ENCODE measurements at places on chromosomes 16 and 17.

DNA sequence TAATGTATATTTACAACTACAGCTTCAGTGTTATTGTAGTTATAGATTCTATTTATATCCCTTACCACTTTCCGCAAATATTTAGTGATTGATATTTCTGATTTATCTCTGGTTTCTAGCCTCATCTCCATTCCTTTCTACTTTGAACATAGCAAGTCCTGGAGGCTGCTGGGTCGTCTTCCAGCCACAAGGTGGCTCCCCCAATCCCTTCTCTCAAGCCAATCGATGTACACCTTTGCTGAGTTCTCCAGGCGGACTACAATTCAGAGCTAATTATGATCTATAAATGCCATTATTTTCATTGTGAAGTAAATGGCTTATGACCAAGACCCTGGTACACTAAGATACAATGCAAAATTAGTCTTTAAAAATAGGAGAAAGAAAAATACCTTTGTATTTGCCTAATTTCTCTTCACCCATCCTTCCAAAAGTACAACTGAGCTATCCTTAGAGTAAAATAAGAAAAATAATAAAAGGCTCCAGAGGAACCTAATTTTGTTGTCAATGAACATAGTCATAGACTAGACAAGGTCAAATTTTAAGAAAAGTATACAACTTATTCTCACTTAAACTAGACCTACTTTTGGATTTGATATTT lies 122.1 kb downstream of the SKAP1 start:
- peak; percentile 53 for DNase-seq

DNA sequence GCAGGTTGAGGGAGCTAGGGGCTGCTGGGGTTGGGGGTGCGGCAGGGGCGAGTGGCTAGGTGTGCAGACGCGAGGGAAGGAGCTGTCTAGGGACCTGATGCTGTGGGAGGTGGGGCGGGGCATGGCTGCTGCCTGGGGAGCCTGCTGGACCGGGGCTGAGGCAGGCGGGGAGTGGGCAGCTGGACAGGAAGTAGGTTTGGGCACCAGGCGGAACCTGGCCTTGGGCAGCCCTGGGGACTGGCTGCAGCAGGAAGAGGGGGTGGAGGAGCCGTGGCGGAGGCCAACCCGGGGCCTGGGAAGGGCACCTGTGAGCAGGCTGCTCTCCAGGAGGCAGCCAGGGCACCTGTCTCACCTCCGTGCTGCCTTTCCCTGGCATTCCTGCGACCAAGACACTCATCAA lies 5.9 kb upstream of the DNASE1L2 start:
- no peak for DNase-seq

- no peak for DNase-seq
Observed at GRCh38 chr17:75262112-75262606, 480 bp downstream of the MRPS7 start.

- DNase-seq: no peak
Observed at GRCh38 chr16:24125214-24125613, 130.9 kb upstream of the CACNG3 start.

DNA sequence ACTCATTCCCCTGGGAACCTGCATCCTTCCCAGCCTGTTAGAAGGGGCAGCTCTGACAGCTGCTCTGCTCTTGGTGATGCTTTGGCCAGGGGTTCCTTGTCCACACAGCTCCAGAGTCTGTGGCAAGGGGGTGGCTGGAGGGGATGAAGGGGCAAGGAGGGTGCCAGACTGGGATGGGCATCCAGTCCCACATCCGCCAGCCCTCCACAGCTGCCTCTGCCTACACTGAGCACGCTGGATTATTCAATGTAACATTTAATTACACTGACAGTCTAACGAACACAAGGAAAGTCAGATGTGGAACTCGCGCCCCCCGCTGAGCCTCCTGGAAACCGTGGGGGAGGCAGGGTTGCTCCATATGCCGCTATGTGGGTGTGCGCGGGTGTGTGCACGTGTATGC lies 101.1 kb downstream of the C16orf78 start:
- no peak for DNase-seq

DNA sequence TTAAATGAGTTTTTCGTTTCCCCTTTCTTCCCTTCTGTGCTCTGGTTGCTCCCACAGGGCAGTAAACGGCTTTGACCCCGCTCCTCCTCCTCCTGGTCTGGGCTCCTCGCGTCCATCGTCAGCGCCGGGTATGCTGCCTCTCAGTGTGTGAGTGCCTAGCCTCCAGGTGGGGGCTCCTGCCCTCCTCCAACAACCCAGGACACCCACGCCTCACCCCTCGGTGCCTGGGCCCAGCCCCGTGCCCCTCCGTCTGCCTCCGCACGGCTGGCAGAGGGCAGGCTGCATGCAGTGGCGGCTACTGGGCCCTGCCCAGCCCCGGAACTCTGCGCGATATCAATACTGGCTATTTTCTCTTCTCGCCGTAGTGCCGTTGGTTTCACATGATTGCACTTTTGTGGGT lies 31.2 kb downstream of the NDEL1 start:
- no peak for DNase-seq

- peak; percentile 79 for DNase-seq
Observed at GRCh38 chr17:42677921-42678781, 1.4 kb upstream of the PLEKHH3 start.

DNA sequence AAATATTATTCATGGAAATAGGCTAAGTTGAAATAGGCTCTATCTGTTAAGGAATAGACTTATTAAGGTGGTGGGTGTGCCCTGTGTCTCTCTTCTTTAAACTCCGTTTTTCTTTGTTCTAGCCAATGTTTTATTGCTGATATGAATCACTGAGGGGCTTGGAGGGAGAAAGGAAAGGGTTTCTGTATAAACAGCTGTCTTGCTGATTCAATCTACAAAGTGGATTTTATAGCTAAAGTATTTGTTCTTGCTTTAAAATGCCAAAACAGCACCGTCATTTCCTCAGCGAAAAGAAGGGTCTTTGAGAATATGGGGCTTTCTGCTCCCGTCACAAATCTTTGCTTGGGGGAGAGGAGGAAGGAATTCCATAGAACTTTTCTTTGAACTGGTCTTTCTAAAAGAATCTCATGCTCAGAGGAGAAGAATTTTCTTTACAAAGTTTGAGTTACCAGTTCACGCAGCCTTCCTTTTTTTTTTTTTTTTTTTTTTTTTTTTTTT lies 39.3 kb downstream of the MSI2 start:
- DNase-seq: no peak

- DNase-seq: no peak
Observed at GRCh38 chr17:50924800-50925199, 58.6 kb upstream of the TOB1 start.

DNA sequence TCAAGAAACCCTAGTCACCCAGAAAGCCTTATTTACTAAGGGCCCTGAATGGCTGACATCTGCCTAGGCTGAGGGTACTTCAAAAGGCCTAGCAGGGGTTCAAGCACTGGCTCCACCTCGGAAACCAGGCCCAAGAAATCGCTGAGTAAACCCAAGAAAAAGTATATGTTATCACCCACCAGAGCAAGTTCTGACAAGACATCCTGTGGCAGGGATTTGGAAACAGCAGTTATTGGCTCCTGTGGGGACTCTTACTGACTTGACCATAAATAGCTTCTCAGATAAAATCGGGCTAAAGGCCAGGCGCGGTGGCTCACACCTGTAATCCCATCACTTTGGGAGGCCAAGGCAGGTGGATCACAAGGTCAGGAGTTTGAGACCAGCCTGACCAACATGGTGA lies 12.2 kb downstream of the ATP6V0D1 start:
- DNase-seq: no peak

DNA sequence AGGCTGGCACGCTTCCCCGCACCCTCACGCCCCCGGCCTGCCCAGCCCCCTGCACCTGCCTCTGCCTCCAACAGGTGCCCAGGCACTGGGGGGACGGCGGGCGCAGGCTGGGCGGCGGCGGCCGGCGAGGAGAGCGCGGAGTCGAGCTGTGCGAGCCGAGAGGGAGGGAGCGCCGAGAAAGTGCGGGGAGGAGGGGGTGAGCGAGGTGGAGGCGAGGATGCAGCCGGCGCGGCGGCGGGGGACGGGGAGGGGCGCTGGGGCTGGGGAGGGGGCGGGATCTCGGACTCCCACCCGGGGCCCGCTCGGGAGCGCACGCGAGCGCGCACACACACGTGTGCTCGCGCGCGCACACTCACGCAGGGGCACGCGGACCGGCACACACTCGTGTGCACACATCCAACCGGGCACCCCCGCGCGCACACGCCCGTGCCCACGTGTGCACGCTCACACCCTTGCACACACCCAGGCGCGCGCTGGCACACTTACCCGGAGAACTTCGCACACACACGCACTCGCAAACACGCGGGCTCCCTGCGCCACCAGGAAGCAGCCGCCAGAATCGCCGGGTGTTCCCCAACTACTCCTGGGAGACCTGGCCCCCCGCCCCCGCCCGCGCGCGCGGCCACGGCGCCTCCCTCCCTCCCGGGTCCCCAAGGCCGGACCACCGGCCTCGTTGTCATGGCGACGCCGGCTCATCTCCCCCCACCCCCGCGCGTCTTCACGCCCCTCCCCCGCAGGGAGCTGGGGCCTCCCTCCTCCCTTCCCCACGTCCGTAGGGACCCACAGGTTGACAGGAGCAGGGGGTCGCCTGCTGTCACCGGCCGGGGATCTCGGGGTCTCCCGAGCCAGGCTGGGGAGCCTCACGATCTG lies at the start of gene DOC2A:
Gene DOC2A, minus strand, starts transcription at position 184 of the 870 bp plus-strand sequence. CDS start 805 bp downstream, outside the sequence.
- peak; percentile 41 for DNase-seq

GRCh38 chr17:31274252-31274651 lies 22.8 kb downstream of the OMG start:
- DNase-seq: no peak

DNA sequence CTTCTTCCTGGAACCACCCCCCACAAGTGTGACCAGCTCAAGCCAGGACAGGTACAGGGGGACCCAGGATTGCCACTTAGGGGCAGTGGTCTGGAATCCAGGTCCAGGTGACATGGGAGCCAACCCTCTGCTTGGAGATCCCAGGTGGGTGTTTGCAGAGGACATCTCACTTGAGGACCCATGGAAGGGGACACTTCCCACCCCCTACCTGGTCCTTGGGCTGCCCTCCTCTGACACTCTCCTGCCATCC lies 145.5 kb downstream of the SEC14L1 start:
- no peak for DNase-seq

DNA sequence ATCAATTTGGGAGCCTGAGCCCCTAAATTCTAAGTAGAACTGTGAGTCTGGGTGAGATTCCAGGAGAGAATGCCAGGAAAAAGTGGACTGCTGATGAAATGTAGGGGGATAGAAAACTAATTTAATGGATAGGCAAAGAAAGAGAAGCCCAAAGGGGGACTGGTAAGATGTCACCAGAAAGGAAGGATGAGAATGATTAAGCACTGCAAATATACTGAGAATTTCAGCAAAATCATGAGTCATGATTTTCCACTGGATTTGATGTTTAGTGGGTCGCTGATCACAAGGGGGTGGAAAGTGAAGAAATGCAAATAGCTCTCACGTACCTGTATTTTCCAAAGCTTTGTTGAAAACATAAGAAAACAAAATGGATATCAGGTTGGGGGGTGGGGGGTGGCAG lies 201.8 kb downstream of the SLC39A11 start:
- no peak for DNase-seq

DNA sequence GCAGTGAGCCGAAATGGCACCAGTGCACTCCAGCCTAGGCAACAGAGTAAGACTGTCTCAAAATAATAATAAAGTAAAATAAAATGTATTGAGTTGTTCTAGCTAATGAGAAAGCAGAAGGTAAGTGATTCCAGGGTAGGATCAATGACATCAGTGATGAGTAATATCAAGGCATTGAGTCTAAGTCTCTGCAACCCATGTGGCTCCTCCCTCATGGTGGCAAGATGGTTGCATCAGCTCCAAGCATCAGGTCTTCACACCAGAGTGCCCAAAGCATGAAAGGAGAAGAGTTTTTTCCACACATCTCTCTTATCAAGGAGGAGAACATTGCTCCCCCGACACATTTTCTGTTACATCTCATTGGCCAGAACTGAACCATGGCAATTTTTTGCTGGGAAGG lies 34.8 kb upstream of the GAS7 start:
- DNase-seq: no peak

- no peak for DNase-seq
Observed at GRCh38 chr16:66930189-66930588, 4.0 kb downstream of the CIAO2B start.

- DNase-seq: peak; percentile 53
Observed at GRCh38 chr16:15642557-15643047, 352 bp downstream of the MARF1 start.

DNA sequence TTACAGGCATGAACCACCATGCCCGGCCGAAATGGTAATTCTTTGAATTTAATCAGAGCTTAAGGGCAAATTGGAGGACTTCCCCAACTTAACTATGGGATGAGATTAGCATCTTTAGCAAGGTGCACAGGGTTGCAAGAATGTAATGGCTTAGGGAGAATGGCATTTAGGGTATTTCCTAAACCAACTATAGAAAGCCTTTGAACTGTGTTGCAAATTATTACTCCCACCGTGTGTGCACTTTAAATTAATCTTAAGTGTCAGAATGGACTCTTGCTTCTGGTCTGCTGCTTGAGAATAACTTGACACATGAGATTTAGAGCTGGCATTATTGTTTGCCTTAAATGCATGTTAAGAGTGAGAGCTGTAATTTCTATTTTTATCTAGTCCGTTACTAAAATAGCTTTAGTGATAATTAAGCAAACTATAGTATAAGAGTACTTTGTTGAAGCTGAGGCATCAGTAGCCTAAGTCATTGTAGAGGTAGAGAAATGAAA lies 59.8 kb downstream of the TUBD1 start:
- no peak for DNase-seq

DNA sequence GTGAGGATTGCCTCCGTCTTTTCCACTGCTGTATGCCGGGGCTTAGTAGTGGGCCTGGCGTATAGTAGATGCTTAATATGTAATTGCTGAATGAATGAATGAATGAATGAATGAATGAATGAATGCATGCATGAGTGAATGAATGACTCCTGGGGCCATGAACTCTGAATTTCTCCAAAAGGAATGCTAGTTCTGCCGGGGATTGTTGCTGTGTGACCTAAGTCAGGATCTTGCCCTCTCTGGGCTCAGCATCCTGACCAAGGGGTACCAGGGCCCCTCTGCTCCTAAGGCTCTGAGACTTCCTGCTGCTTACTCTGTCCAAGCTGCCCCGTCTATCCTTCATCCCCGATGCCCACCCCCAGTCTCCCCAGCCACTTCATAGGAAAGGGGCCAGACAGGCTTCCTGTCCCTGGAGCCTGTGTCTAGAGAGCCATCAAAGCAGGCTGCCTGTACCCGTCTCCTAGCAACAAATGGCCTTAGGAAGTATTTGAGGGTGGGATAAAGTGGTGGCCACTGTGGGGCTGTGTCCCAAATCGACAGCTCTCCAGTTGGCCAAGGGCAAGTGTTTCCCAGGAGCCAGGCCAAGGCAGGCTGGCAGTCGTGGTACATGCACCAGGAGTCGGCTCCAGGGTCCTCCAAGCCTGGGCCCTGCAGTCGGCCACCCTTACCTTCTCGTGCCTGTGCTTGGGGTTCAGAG lies 11.6 kb upstream of the MPRIP start:
- no peak for DNase-seq

GRCh38 chr16:87602821-87603683 lies 744 bp downstream of the JPH3 start:
- DNase-seq: no peak
